Left forelimb (tissue), 1 donor: ENCODE measurements at places on chromosomes 2 and 18.

- no peak for DNase-seq
Observed at GRCh38 chr2:140891614-140892212, 1239.1 kb downstream of the LRP1B start.

GRCh38 chr2:217766356-217766755, 236.4 kb downstream of the TNS1 start:
- no peak for DNase-seq

GRCh38 chr2:133489146-133489545, 79.1 kb downstream of the NCKAP5 start:
- no peak for DNase-seq

DNA sequence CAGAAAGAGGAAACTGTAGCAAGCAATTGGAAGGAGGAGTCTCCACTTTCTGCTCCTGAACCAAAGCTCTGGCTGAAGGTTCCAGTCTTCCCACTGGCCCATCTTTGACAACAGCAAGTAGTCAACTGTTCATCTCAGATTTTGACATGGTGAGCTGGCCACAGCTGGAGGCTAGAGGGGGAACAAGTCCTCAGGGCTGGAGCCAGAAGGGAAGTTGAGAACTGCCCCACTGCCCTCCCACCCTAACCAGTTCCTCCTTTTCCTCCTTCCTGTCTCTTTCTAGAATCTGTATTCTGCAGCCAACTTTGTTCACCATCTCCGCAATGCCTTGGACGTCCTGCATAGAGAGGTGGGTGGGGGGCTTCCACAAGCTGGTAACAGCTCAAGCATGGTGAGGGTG, 105.8 kb downstream of the PLB1 start:
- DNase-seq, result no peak

DNA sequence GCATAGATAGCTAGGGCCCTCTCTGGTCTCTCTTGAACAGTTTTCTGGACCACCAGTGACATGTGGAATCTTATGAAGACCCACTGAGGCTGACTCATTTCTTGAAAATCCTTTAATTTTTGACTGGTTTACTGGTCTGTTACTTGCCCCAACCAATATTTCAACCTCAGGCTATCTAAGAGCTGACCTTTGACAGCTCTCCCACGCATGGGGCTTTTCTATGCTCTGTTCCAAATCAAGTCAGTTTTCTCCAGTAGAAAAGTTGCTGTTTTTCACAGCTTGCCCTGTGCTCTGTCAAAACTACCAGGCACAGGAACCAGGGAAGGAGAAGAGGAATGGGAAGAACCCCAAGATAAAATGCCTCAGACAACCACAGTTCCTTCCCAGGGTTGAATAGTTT, 46.0 kb upstream of the MTIF2 start:
- no peak for DNase-seq

- DNase-seq, result no peak
Observed at GRCh38 chr2:190940454-190940853, 59.8 kb downstream of the GLS start.

GRCh38 chr2:166768393-166769123, 119.7 kb upstream of the XIRP2 start:
- DNase-seq, result no peak

DNA sequence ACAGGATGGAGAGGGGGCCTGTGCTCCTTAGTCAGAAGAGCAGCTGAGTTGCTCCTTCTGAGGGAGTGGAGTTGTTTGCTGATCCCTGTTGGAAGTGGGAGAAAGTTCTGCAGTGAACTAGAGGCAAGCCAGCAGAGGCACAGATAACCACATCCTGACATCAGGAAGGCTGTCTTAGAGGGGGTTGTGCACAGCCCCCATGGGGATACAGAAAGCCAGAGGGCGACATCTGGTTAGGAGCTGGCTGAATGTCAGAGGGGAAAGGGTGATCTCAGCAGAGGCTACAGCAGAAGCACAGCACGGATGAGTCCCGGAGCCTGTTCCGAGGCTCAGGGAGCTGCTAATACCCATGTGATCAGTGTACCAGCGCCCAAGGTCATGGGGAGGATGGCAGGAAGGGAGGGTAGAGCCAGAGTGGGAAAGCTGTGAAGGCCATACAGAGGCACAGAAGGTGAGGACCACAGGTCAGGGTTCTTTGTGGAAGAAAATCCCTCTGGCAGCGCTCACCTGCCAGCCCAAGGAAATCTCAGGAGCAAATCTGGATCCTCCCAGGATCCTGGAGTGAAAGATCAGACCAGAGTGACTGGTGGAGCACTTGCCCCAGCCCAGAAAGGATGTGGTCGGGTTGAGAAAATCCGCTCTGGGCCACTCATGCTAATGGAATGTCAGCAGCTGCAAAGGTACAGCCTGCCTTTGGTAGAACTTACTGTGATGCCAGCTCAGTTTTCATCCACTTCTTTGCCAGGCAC, 111.8 kb downstream of the STPG4 start:
- DNase-seq, result no peak

DNA sequence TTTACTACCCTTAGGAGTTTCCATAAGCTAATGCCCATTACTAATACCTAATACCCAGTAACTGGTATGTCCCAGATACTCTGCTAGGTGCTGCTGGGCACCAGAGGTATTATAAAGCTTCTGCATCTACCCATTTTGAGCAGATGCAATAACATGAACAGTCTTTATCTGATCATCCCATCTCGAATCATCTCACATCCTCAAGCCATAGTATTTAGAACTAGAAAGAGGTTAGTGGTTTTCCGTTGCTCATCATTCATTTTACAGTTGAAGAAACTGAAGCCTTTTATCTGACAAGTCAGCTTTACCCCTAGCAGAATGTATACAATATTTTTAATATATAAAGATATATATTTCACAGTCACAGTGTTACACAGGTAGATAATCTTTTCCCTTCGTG, 99.1 kb upstream of the TCF4 start:
- DNase-seq, result no peak

DNA sequence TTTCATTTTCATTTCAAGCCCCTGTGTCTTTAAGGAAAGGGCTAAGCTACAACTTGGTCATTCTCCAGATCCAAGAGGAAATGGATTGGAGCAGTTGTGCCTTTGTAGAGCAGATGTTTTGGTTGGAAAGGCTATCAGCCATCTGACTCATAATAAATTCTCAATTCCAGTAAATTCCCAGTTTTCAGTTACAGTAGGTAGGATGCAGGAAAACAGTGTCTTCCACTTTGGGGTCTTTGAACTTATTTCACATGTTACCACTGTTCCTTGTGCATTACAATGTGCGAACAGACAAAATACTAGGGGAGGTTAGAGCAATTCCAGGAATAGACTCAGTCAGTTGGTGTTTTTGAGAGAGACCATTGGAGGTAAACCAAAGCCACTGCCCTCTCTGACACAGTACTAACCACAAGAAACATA, 211.9 kb downstream of the BABAM2 start:
- DNase-seq, result no peak

GRCh38 chr18:7642331-7642890, 75.3 kb downstream of the PTPRM start:
- DNase-seq, result no peak

DNA sequence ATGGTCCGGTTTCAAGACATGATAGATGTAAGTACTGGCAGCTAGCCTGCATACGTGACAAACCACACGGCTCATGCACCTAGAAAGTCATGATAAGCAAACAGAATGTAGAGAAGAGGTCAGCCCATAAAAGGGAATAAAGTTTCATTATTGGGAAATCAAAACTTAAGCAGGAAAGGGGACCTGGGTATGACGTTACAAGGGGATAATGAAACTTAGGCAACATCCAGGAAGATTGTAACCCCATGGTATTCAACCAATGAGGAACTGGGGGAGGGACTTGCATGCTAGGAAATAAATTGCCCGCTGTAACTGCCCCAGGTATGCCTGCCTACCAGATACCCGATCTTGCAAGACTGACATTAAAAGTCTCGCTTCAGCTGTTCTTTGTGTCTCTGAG, 1679.0 kb downstream of the SUCLG1 start:
- DNase-seq, result no peak
